T-helper 2 cell (primary cell): ENCODE measurements at places on chromosomes 5 and 9.

GRCh38 chr9:73497796-73498195, 346.1 kb downstream of the ANXA1 start:
- no peak for DNase-seq

DNA sequence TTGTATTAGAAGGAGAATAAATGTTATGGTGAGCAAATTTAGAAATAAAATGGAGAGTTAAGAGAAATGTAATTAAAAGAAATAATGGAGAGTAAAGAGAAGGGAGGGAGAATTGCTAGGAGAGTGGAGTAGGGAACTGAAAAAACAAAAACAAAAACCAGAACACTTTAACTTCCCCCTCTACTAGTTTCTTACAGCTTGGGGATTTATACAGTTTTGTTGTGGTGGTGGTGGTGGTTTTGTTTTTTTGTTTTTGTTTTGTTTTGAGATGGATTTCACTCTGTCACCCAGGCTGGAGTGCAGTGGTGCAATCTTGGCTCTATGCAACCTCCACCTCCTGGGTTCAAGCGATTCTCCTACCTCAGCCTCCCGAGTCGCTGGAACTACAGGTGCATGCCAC, 322.4 kb downstream of the TMEM167A start:
- peak; percentile 3 for DNase-seq

DNA sequence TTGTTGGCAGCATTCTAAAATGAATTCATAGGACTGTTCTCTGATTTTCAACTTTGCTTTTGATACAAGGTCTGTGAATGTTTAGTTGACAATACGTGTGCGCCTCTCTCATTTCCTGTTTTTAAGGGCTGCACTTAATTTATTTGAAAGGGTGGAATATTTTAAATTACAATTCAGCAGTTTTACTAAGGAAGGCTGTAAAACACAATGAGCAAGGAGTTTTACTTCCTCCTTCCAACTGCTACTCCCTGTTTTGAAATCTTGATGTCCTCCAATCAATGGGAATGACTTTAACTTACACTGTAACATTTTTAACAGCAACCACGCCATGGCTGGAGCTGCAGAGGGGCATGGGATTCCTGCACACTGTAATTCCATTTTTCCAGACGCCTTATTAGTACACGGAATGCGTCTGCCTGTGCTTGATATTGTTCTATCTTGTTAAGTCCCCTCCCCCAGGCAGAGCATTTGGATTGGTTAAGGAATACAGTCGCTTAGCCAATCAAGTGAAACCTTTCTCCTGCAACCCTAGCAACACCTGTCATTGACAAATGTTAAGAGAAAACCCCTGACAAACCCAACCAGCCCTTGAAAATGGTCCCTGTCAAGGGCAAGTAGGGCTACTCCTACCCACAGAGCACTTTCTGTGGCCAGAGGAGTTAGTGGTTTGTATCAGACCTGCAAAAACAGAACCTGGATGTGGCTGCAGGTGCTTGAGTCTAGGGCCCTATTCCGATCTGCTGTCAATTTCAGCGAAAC, 12.5 kb upstream of the ZSWIM6 start:
- DNase-seq, result no peak

DNA sequence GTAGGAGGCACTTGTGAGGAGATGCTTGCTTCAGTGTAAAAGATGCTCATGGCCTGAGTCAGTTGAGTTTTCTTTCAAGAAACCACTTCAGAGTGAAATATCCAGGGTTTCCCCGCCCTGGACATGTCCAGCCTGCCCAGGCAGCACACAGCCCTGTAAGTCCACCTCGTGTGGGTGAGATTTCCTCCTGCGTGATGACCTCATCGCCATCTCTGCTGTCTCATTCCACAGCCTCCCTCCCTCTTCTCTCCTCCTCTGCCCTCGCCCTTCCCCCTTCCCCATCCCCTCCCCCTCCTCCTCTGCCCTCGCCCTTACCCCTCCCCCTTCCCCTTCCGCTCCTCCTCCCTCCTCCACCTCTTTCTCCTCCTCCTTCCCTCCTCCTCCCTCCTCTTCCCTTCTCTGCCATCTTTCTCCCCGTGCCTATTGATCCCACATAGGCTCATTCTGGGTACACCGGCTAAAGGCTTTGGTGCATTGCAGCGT, 34.0 kb upstream of the NCS1 start:
- DNase-seq, result no peak

GRCh38 chr9:70981312-70981711, 140.1 kb downstream of the TRPM3 start:
- DNase-seq, result no peak

GRCh38 chr5:127409246-127409917, 108.1 kb upstream of the PRRC1 start:
- DNase-seq, result no peak

DNA sequence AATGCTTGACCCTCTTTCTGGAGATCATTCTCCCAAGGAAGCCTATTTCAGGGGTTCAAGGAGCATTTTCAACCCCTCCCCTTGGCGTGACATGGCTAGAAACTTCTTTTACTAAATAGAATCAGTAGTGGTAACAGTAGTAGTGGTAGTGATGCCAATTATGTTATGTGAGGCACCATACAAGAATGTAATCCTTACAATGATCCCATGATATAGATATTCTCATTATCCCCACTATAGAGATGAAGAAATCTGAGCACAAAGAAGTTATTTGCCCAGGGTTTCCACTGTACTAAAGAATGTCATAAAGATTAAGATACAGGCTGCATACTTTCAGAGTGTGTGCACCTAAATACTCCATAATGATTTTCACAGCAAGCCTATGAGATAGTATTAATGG, 155.4 kb upstream of the CLINT1 start:
- DNase-seq, result no peak

GRCh38 chr9:70537084-70537483, 122.6 kb upstream of the KLF9 start:
- DNase-seq, result no peak

DNA sequence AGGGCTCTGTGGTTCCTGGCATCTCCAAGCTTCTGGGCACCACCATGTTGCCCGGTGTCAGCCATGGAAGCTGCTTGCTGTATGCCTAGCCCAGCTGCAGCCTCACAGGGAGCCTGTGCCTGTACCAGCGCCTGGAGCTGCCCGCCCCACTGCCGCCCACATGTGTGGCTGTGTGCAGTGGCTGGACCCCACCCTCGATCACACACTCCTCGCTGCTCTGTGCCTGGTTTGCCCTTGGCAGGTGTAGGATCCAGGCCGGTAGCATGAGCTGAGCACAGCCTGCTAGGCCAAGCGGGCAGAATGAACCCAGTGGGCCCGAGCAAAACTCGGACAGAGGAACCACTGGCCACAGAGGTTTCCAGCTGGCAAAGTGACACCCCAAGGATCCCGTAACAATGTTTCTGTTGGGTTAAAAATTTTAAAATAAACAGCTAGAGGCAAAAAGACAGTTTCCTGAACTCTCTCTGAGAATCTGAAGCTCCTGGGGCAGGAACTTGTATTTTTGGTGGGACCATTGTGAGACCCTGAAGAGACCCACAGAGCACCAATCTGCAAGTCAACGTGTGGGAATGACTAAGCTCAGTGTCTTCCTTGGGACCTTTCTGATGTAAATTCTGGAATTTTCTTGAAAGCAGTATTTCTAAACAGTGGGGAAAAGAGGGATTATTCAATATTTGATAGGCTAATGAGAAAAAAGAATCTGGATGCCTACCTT, 73.1 kb upstream of the CCDC112 start:
- no peak for DNase-seq

- DNase-seq, result no peak
These were observed 180.5 kb downstream of the CNTLN start for GRCh38 chr9:17315341-17315740.

DNA sequence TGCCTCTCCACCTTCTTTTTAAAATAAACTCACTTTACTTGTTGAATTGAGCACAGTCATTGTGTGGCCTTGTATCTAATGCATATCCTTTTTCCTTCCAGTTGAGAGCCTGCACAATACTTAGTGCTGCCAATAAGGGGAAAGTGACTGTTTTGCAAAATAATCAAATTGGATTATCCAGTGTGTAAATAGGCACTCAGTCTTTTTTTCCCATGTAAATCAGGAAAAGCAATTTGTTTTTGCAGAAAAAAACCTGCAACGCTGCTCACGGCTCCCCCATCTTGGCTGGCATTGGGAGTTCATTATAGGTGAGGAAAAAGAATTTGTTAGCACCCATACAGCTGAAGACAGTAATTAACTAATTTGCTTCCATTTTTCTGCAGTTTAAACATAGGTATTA, 299.9 kb downstream of the CSNK1G3 start:
- DNase-seq, result no peak

DNA sequence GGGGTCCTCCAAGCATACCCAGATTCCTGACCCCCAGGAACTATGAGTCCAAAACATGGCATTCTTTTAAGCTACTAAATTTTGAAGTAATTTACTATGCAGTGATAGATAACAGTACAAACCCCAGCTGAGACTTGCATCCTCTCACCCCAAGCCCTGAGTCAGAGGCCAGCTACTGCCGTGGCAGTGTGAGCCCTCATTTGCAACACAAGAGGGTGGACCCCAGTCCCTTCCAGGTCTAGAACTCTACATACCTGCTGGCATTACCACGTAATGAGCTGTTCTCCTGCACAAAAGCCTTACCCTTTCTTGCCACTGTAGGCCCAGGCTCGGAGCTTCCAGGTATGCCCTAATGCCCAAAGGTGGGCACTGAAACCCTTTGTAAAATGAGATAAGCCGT, 108.6 kb upstream of the ERCC6L2 start:
- DNase-seq, result no peak

- DNase-seq, result no peak
These were observed 11.8 kb upstream of the FCN1 start for GRCh38 chr9:134929193-134930158.

GRCh38 chr9:83656032-83656680, 33.2 kb downstream of the IDNK start:
- DNase-seq, result no peak

DNA sequence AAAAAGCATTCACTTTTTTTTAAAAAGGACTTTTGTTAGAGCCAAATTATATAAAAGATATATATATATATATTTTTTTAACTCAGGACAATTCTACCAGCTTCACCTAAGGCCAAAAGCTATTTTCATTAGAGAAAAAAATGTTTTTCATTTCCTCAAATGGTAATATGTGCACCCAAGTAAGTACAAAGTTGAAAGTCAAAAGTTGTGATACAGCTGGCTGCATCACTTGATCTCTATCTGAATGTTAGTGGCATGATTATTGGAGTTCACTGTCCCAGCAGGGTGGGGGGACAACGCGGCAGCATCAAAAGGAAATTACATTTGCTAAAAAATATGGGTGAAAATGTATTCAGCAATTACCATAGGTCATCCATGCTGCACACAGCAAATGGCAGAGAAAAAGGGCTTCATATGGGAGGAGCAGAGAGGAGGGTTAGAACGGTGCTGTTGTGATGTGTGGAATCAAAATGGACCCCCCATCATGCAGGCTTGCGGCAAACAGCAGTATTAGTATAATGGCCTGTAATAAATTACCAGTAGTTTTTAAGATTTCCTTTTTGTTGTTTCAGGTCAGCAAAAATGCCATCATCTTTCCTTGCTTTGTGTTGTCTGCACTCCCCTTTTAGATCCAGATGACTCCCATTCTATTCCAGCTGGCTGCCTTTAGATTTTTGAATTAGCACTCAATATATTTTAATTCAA, 253.7 kb downstream of the MAT2B start:
- no peak for DNase-seq

DNA sequence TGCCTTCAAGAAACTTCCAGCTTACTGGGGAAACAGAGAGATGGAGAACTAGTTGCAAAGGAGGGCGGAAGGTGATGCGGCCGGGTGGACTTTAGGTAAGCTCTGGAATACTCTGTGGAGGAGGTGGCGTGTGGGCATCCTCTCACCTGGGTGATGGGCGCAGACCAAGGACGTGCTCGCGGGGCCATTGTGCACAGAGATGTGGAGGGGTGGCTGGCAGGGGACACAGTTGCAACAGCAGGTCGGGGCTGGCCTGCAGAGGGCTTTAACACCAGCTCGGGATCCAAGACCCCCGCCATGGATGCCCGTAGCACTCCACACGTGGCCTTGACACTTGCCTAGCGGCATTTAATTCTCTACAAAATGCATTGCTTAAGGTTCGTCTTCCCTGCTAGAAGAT, 26.6 kb downstream of the IER5L start:
- DNase-seq, result no peak

DNA sequence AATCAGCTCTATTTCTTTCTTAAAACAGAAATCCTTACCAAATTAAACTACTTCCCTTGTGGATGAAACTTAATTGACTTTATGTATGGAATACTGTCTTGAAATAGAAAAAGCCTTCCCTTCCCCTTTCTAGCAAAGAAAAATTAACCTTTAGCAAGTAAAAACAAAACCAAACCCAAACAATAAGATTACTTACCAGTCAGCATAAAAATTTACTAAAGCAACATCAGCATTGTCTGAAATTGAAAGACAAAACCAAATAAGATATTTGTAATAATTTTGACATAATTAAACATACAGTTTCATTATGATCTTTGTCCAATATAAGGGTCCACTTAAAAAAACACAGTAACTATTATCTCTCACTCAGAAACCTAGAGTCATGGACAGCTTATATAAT, 41.2 kb downstream of the ERP44 start:
- DNase-seq, result no peak

DNA sequence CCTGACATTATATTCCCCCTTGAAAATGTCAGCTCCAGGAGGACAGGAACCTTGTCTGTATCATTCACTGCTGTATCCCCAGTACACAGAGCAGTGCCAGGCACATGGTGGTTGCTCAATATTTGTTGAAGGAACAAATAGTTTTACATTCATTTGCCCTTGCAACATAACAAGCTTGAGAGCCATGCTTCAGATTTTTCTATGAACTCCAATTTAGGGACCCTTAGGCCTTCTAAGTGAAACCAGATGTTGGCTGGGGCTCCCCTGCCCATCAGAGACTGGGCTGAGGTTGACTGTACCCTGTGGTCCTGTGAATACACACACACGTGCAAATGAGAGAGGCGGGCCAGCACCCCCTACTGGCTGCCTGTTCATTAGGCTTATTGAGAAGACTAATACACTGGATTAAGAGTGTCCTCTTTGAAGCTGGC, 214.9 kb upstream of the WWC1 start:
- DNase-seq, result no peak

- no peak for DNase-seq
These were observed 86.3 kb upstream of the GRHPR start for GRCh38 chr9:37336150-37336549.

DNA sequence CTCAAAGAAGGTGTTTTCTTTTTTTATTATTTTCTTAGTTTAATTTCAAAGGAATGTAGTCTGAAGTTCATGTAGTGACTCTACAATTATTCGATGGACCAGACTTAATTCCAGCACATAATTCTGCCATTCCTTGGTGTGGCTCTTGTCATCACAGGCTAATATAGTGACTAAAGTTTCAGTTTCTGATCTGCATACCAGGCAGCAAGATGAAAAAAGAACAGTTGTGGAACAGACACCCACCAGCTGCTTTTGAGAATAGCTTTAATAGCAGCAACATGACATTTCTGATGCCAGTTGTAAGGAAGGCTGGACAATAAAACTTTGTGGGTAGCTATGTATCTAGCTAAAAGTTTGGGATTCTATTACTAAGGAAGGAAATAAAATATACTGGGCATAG, 676.3 kb upstream of the GRAMD2B start:
- DNase-seq, result no peak

GRCh38 chr5:54242297-54242696, 68.1 kb downstream of the ARL15 start:
- no peak for DNase-seq

GRCh38 chr5:140011297-140011802, 31.7 kb downstream of the NRG2 start:
- DNase-seq, result no peak
